ENCODE measurements at places on chromosomes 3 and 15. TPM values are rescaled to one million over a fixed set of nuclear protein-coding genes. Genes with fewer than 3 reads are reported as not detected.
A peak's percentile ranks its signal among the peaks of the same experiment; 100 is the strongest.

PRR23B gene
- total RNA-seq, result not detected

ABCF3 gene
- 38.9 TPM for total RNA-seq

CDHR4 gene
- total RNA-seq, result not detected

GRCh38 chr15:93164409-93164808, 75.4 kb upstream of the RGMA start:
- H3K27me3 ChIP-seq, result no peaks in the 10 kb centered on the region
- H3K4me1 ChIP-seq, result no peaks in the 10 kb centered on the region
- no peak for DNase-seq
- no peak overlapping the region for H3K27ac ChIP-seq

- H3K36me3 ChIP-seq, result no peaks in the 10 kb centered on the region
- H3K4me1 ChIP-seq, result no peaks in the 10 kb centered on the region
- no peak overlapping the region for H3K27ac ChIP-seq
- no peak overlapping the region for H3K4me3 ChIP-seq
- no peaks in the 10 kb centered on the region for H3K27me3 ChIP-seq
These were observed 50.0 kb upstream of the SYNPR start for GRCh38 chr3:63228087-63228486.

DNA sequence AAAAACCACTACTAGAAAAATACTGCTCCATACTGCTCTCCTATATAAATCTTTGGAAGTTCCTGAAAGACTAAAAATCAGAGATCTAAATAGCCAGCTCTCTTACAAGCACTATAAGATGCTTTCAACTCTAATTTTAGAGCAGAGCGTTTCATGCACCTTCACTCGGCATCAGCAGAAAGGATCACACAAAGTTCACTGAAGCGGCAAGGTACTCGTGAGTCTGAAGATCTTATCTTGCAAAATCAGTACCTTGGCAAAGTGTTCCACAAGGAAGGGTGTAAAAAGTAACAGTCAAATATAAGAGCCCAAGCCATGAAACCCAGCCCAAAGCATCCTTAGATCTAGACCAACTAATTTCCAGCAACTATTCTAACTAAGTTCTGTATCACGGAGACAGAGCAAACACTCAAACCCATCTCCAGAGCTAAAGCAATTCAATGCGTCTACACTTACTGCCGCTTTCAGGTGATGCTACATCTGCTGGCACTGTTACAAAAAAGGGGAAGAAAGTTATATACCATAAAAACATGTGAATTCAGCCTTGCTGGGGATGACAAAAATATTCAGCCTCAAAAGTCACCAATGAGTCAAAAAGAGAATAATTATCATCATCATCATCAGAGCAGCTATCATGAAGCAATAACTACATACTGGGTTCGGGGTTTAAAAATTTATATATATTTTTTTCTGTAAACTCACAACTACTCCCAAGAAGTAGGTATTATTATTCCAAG, 16.3 kb downstream of the VPS39 start:
- no peaks in the 10 kb centered on the region for H3K27me3 ChIP-seq
- no peak for DNase-seq
- H3K4me3 ChIP-seq, result no peak overlapping the region
- H3K27ac ChIP-seq, result no peak overlapping the region
- H3K36me3 ChIP-seq, result peaks cover 34% of the 10 kb centered on the region

GRCh38 chr3:117938974-117939373, 1095.7 kb downstream of the IGSF11 start:
- no peaks in the 10 kb centered on the region for H3K4me1 ChIP-seq
- H3K4me3 ChIP-seq, result no peak overlapping the region
- H3K36me3 ChIP-seq, result no peaks in the 10 kb centered on the region
- H3K27me3 ChIP-seq, result no peaks in the 10 kb centered on the region

- peak overlapping the region; percentile 3 for H3K27ac ChIP-seq
- H3K4me3 ChIP-seq, result no peak overlapping the region
- H3K4me1 ChIP-seq, result peaks cover 39% of the 10 kb centered on the region
These were observed 62.7 kb upstream of the ZNF148 start for GRCh38 chr3:125437631-125438435.

DNA sequence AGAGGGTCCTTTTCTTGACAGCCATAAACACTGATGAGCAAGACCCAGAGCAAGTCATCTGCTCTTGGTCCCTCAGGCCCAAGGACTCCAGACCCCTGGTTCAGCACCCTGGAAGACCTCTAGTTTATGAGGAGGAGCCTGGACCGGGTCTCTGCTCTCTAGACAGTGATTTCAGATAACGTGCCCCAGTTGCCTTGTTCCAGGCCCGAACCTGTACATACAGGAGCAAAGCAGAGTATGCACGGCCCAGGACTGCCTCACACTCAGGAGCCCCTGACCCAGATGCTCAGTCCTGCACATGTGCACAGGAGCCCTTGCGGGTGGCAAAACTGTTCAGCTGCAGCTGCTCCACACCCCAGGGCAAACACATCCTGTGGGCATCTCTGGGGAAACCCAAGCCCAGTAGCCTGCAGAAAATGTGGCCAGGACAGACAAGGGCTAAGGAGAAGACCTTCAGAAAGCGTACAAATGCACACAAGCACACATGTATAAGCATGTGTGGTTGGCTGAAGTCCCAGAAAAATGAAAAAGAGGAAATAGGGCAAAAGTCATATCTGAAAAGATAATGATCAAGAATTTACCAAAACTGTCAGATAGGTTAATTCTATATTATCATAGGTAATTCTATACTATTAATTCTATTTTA, 59.9 kb upstream of the CORO2B start:
- no peak for DNase-seq
- no peak overlapping the region for H3K4me3 ChIP-seq

- peak; percentile 69 for DNase-seq
- no peaks in the 10 kb centered on the region for H3K36me3 ChIP-seq
- H3K4me3 ChIP-seq, result peak overlapping the region; percentile 23
- H3K27ac ChIP-seq, result peak overlapping the region; percentile 63
These were observed 26.9 kb downstream of the BMF start for GRCh38 chr15:40081691-40082194.

GRCh38 chr15:56930669-56931313, 12.3 kb downstream of the TCF12 start:
- H3K27ac ChIP-seq, result no peak overlapping the region
- H3K27me3 ChIP-seq, result no peaks in the 10 kb centered on the region
- H3K4me3 ChIP-seq, result no peak overlapping the region
- no peaks in the 10 kb centered on the region for H3K4me1 ChIP-seq
- no peaks in the 10 kb centered on the region for H3K36me3 ChIP-seq

DNA sequence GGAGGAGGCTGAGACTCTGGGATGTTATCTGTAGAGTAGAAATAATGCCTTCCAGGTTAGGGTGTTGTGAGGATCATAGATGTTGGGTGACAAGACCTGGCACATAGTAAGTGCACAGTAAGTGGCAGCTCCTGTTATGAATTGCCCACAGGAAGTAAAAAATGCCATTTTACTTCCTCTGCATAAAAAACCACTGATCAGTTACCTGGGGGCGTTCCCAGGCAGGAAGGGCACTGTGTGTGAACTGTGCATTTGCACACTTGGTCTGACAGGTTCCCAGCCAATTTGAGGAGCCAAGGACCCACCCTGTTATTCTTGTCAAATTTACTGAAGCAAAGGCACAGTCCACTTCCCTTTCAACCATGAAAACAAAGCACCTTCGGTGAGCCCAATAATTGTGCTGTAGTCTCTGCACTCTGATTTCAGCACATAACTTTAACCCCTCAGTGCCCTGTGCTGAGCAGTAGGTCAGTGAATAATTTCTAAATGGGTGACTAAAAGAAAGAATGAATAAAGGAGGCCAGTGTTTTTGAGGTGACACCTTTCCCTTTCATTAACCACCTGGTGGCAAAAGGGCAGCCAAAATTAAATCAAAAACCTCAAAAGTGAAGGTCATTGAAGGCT, 85.8 kb upstream of the ARHGEF3 start:
- no peak overlapping the region for H3K27ac ChIP-seq
- no peaks in the 10 kb centered on the region for H3K4me1 ChIP-seq
- no peaks in the 10 kb centered on the region for H3K27me3 ChIP-seq
- DNase-seq, result no peak
- no peak overlapping the region for H3K4me3 ChIP-seq

GRCh38 chr3:11546657-11547302, 96.9 kb downstream of the VGLL4 start:
- DNase-seq, result peak; percentile 33
- H3K27ac ChIP-seq, result no peak overlapping the region
- H3K36me3 ChIP-seq, result no peaks in the 10 kb centered on the region
- H3K27me3 ChIP-seq, result no peaks in the 10 kb centered on the region
- no peaks in the 10 kb centered on the region for H3K4me1 ChIP-seq

- no peak overlapping the region for H3K27ac ChIP-seq
- no peaks in the 10 kb centered on the region for H3K4me1 ChIP-seq
These were observed 202.5 kb downstream of the SATB1 start for GRCh38 chr3:18222686-18223085.

DNA sequence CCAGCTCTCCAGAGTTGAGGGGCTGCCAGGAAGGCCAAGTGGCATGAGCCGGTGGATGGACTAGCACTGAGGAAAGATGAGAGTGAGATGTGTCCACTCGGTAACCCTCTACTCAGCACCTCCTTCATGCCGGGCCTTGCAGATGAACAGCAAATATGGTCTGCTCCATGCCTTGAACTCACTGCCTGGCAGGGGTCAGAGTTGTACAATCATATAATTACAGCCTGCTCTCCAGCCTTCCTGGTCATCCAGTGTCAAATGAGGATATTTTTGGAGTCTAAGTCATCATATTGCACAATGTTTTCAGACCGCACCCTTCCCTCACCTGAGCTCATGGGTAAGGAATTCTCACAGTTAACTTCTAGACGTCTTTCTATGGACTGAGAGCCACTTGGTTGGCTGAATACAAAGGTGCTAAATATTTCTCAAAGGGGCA, 4.9 kb downstream of the MGLL start:
- no peaks in the 10 kb centered on the region for H3K36me3 ChIP-seq
- H3K4me3 ChIP-seq, result no peak overlapping the region
- H3K27me3 ChIP-seq, result no peaks in the 10 kb centered on the region
- peak overlapping the region; percentile 87 for H3K27ac ChIP-seq
